ENCODE measurements at places on chromosomes 3 and 15. TPM values are rescaled to one million over a fixed set of nuclear protein-coding genes. Genes with fewer than 3 reads are reported as not detected.

Gene PAQR5
- 5.3 TPM for total RNA-seq

DNA sequence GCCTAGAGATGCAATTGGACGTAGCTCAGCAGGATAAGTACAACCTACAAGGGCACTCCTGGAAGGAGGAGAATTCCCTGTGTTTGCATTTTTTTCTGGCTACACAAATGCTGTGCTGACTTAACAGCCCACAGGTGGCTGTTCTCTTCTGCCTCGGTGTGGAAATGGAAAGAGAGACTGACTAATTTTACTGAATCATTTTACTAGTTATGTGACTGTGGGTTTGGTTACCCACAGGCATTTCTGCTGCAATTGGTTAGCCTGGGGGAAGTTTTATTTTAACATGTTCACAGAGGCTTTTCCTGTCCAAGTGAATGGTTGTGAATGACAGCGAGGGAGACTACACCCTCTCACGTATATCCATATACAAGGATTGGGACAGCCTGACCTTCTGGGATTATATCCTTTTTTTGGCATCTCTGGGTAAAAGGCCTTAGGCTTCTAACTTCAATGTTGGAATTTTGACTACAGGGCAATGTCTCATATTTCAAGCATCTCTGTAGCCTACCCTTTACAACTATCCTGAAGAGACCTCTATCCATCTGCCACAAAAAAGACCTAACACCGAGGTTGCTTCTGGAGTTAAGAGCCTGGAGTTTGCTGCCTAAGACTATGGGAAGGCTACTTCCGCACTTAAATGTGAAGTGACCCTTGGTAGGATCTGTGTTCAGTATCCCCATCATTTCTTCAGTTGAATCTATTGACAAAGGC lies 67.2 kb upstream of the TP63 start:
- DNase-seq, result peak; percentile 93

- DNase-seq, result no peak
Measured at GRCh38 chr3:34078418-34078817, 280.0 kb downstream of the PDCD6IP start.

DNA sequence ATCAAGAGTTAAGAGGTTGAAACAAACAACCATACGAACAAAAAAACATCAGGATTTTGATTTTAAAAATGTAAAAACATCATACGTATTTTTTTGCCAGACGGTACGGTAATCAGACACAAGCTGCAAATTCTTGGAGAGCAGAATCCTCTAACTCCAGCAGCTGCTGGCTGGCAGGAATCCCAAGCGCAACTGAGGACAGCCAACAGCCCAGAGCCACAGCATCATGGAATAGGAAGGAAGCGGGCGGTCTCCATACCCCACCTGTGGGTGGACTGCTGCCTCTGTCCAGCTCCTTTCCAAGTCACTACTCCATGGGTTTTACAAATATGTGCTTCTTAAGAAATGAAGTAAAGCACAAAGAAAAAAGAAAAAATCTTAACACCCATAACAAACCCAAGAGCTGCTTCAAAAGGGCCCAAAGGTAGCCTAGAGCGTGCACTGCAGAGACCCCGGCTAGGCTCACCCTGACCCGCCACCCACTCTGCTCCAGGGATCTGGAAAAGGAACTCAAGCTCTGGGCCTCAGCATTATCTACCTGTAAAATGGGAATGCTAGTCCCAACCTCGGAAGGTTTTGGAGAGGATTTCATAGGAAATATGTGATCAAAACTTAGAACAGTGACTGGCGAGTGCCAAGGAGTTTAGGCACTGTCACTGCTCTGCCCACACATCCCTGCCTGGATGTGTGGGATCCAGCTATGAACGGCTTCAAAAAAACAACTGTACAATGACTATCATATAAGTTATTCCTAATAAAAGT lies 33.4 kb downstream of the ZXDC start:
- no peak for DNase-seq

DNA sequence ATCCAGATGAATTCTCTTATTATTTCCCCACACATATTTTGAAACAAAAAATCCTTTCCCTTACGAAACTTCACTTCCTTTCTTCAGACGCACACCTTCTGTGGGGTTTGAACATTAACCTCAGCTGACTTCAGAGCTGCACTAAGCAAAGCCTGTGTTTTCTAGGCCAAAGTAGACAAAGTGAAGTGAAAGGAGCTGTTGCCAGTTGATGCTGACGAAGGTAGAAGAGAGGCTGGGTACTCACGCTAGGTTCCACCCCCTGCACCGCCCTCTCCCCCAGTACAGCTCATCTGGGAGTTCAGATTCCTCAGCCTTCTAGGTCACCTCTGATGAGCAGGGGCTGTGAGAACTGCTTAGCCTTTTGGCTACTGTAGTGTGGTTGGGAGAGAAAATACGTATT lies 24.1 kb downstream of the DUT start:
- DNase-seq, result no peak

DNA sequence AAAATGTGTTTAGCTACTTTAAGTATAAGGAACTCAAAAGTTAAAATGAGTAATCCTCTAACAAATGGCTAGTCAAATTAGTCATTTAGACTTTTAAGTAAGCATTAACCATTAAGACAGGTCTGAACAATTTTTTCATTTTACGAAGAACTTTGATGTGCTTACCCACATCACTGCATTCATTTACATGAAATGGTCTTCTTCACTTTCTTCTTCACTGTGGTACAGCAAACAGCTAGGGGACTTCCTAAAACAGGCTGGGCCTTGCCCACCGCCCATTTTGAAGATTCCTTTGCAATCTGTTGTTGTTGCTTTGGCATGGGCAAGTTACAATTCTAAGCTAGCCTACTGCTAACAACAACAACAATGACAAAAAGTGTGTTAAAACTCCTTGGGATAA lies 67.4 kb downstream of the CBLB start:
- DNase-seq, result no peak

Gene CSPG5
- total RNA-seq, result 0.71 TPM

DNA sequence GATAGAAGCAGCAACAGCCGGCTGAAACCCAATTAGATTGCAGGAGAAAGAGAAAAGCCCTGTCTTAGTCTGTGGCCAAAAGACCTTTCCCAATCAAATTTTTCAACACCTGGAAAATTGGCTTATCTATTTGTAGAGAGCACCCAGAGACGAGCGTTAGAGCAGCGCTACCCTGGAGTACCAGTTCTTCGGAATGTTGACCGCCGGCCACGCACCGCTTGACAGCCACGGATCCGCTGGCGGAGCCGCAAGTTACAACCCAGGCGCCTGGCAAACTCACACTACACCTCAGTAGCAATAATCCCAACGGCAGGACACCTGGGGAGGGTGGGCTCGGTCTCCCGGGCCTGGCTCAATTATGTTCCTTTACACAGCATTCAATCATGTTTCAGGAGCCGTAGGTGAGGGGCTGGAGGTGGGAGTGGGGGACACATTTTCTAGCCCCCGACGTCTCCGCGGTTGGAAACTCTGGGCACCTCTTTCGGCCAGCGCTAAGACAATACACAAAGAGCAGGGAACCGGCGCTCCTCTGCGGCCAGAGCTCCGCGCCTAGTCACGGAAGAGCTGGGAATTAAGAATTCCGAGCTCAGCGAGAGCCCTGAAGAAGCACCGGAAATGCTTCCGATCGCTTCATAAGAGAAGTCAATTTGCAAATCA lies 1.2 kb downstream of the MB21D2 start:
- DNase-seq, result no peak

DNA sequence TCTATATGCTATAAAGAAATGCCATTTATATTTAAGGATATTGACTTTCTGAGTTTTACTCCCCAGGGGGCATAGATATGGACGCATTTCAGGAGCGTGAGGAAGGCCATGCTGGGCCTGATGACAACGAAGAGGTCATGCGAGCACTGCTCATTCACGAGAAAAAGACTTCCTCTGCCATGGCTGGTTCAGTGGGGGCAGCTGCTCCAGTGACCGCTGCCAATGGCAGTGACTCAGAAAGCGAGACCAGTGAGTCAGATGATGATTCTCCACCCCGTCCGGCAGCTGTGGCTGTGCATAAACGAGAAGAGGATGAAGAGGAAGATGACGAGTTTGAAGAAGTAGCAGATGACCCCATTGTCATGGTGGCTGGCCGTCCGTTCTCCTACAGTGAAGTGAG lies 38.4 kb downstream of the GTF2E1 start:
- peak; percentile 98 for DNase-seq

DNA sequence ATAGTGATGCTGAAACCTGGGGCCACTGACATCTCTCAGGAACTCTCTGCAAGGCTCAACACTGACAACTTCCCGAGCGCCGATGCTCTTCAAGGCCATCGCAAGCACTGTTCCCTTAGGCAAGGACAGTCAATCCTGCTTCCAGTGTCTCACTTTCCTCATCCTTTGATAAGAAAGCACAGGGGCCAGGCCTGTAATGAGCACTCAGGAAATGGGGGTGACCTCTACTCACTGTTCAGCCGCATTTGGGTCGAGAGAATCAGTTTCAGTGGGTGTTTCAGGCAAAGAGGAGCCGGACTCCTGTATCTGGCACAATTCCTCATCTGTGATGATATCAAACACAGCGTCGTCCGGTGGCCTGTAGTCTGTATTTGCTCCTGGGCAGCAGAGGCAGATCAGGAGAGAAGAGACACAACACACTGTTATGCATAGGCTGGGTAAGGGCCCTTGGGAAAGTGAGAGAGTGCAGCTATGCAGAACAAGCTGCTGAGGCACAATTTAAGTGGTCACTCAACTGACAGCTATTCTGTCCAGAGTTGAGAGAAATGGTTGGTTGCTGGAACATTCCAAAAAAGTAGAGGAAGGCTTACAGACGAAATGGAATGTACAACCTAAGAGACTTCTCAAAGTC lies 11.9 kb downstream of the CXCR6 start:
- DNase-seq, result no peak

Gene SH3GL3
- total RNA-seq, result not detected

Gene GNAT1
- not detected for total RNA-seq

GRCh38 chr3:184636741-184637316 lies 75.0 kb downstream of the MAGEF1 start:
- peak; percentile 86 for DNase-seq

Gene TOPBP1
- 70.8 TPM for total RNA-seq

Gene TRIM42
- not detected for total RNA-seq

- DNase-seq, result no peak
Measured at GRCh38 chr15:41061667-41062066, 54.4 kb downstream of the INO80 start.

GRCh38 chr3:12727481-12727880 lies 31.6 kb downstream of the TMEM40 start:
- DNase-seq, result no peak

Gene PRKCD
- total RNA-seq, result 2.5 TPM

DNA sequence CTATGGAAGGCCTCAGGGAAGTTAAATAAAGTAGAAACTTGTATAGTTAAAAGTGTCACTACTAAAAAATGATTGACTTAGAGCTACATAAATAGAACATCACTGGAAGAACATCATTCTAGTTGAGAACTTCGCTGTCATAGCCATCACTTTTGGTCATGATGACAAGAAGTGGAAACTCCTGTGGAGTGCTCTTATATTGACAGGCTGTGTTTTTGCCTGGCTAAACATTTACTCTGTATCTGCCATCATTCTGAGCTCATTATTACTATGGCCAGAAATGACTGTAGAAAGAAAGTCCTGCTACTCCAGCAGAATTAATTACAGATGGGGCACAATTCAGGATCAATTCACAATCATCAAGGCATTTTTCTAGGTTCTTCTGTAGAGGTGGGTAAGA lies 165.1 kb upstream of the GOLIM4 start:
- DNase-seq, result no peak

DNA sequence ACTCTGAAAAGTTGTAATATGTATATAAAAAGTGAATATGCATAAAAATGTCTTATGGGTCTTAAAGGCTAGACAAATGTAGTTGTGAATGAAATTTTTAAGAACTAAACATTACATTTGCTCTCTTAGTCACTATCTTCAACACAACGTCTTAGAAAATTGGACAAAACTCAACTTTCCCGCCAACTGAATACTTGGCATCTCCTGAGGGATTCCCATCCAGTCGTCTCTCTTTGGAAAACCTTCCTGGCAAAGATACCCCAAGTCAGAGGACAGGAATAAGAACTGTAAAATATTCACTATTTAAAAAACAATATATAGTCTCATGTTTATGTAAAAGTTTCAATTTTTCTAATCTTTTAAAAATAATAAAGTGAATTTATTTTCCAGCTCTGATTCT lies 354.8 kb downstream of the GRM7 start:
- DNase-seq, result no peak

Gene CEMIP
- 18.1 TPM for total RNA-seq

Gene TIPIN
- total RNA-seq, result 18.6 TPM

- DNase-seq, result no peak
Measured at GRCh38 chr3:79477242-79477641, 290.6 kb downstream of the ROBO1 start.

DNA sequence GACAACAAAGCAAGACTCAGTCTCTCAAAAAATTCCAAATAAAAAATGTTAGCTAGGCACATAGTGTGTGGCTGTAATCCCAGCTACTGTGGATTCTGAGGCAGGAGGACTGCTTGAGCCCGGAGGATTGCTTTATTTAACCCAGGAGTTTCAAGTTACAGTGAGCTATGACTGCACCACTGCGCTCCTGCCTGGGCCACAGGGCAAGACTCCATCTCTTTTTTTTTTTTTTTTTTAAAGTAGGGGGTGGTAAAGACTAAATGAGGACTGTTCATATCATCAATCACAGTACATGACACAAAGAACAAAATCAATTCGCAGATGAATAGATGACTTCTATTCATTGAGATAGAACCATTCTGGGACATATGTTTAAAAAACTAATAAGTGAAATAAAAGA lies 48.1 kb downstream of the ACAP2 start:
- DNase-seq, result no peak

Gene ARGFX
- not detected for total RNA-seq

- DNase-seq, result no peak
Measured at GRCh38 chr15:85150130-85150480, 168.4 kb downstream of the PDE8A start.

Gene EAF2
- 4.7 TPM for total RNA-seq

DNA sequence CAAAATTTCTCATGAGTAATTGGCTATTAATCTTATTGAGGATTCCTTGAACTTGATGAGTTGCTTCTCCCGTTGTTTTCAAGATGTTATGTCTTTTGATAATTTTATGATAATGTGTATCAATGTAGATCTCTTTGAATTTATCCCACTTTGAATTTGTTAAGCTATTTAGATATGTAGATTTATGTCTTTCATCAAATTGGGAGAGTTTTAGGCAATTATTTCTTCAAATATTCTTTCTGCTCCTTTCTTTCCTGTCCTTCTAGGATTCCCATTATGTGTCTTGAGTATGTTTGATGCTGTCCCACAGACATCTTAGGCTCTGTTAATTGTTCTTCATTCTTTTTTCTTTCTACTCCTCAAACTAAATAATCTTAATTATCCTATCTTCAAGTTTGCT lies 68.1 kb upstream of the FGD5 start:
- no peak for DNase-seq

DNA sequence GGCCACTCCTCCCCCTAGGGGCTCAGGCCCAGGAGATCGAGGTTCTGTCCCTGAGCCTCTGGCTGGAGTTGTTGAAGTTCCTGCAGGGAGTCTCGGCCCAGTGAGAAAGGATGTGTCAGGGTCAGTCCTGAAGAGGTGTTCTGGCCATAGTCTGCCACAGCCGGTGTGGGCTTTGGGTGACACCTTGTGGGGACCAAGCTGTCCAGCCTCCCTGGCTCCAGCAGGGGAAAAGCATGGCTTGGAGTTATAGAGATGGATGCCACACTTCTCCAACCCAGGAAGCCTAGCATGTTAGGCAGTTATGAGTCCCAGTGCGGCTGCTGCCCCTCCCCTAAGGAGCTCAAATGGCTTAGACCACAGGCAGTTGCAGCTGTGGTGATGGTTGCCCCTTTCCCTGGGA lies 945.6 kb upstream of the GBE1 start:
- no peak for DNase-seq
